ENCODE measurements at places on chromosomes 6 and 20.

- DNase-seq = no peak
These were observed 34.1 kb downstream of the UTRN start for GRCh38 chr6:144319211-144319610.

GRCh38 chr20:18904624-18905023, 91.0 kb downstream of the SCP2D1 start:
- DNase-seq = no peak

- no peak for DNase-seq
These were observed 33.3 kb downstream of the LRP11 start for GRCh38 chr6:149830731-149831307.

- no peak for DNase-seq
These were observed 3.7 kb upstream of the CARMIL1 start for GRCh38 chr6:25275436-25275835.

- DNase-seq = no peak
These were observed 2.0 kb downstream of the BACH2 start for GRCh38 chr6:90294614-90294988.

DNA sequence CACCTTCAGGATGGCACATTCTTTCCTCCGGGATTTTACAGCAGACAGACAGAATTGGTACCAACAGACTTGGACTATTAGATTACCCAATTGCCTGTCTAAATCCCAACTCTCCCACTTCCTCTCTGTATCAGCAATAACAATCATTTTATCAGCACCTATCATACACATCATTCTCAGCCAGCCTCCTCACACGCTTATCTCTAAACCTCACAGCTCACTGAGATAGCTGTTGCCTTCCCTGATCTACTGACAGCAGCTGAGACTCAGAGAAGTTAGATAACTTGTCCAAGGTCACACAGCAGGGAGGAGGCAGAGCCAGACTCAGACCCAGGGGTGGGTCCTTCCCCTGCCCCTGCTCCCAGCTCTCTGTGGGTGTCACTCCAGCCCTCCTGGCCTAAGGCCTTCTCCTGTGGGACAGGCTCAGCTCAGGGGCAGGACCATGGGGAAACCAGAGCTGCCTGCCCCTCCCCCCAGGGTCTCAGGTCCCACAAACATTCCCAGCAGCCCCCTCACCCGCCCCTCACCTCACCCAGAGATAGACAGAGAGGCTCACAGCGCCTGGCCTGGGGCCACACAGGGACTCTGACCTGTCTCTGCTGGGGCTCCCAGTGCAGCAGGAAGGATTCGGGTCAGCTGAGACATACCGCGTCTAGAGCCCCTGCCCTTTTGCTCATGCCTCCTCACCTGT, 92.8 kb downstream of the GRM4 start:
- no peak for DNase-seq

DNA sequence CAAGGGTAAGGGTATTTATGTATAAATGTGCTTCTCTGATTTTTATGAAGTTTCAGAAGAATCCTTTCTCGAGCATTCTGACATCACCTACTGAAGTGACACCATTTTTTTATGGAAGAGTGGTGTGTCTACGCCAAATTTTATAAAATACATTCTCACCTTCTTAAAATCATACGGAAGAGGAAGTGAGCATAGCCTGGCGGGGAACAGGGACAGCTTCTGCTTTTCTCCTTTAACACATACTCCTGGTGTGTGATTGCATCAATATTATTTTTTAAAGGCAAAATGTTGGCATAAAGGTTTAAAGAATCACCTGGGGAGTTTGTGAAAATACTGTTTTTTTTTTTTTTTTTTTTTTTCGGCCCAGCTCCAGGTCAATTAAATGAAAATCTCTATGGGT, 733.6 kb upstream of the MAN1A1 start:
- DNase-seq = no peak

GRCh38 chr6:130604841-130605399, 222.3 kb upstream of the SMLR1 start:
- no peak for DNase-seq

GRCh38 chr6:32973144-32974015, 5.0 kb downstream of the BRD2 start:
- DNase-seq = no peak

GRCh38 chr20:33917831-33918525, 75.7 kb upstream of the RALY start:
- DNase-seq = no peak

DNA sequence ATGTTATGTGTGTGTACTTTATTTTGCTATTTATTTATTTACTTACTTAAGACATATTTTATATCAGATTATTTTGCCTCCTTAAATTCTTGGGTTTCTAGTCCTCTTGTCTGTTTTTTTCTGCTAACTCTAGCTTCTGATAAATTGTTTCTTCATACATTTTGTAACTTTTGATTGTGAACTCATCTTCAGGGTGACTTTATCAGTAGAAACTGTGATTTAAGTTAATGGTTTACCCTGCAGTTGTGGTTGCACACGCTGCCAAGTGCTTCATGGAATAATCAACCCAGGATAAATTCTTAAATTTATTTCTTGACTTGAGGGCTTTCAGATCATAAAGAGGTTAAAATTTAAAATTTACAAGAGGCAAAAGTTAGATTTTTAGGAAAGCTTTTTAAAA, 173.3 kb downstream of the CENPW start:
- DNase-seq = no peak

- no peak for DNase-seq
These were observed 14.8 kb downstream of the AKAP12 start for GRCh38 chr6:151254451-151255081.

DNA sequence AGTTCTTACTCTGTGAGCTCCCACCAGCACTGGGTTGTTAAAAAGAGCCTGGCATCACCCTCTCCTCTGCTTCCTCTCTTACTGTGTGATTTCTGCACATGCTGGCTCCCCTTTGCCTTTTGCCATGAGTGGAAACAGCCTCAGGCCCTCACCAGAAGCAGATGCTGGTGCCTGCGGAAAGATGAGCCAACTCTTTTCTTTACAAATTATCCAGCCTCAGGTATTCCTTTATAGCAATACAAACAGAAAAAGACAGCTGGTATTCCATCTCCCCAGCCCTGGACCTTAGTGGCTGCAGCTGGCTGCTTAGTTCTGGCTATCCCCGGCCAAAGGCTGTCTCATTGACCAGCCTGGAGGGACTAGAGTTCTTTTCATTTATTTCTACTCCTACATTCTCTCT, 129.1 kb downstream of the IMPG1 start:
- no peak for DNase-seq

GRCh38 chr6:11645016-11645415, 107.5 kb downstream of the TMEM170B start:
- DNase-seq = no peak

- DNase-seq = no peak
These were observed 15.5 kb downstream of the NOL4L start for GRCh38 chr20:32569380-32570305.

DNA sequence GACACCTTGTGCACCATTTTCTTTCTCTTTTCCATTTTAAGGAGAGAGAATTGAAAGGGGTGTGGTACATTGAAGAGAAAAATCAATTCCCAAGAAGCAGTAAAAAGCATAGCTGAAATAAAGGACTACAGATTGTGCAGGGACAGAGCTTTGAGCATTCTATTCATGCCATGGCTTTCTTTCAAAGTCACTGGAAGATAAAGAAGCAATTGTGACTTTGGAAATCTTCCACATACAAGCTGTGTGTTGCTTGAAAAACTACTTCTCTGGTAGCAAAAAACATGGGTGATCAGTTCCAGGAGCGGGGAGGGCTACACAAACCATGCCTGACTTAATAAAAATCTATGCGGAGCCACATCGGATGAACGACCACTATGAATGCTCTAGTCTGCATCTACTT, 230.2 kb upstream of the THEMIS start:
- DNase-seq = no peak

DNA sequence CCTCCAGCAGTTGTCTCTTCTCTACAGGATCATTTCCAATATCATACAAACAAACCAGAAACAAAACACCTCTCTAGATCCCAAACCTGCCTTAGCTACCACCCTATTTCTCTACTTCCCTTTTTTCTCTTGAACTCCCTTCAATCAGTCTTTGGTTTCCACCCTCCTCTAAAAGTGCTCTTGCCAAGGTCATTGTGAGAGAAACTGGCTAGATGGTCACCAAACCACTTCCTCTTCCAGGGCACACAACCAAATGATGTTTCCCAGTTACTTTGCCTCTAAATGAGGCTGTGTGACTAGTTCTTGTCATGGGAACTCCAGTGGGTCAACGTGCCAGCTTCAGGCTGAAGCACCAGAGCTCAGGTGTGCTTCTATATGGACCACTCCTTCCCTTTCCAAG, 85.8 kb upstream of the ARMC2 start:
- DNase-seq = no peak

- DNase-seq = no peak
These were observed 20.2 kb downstream of the GPR6 start for GRCh38 chr6:109998159-109998785.

GRCh38 chr6:56625356-56625755, 17.3 kb downstream of the DST start:
- no peak for DNase-seq
